Stimulated activated CD4-positive, alpha-beta T cell treated with anti-CD3 and anti-CD28 coated beads, TNF-alpha, amount 100 ng/mL, for 24 hours (primary cell): ENCODE measurements at places on chromosomes 5 and 9.

GRCh38 chr9:26756881-26757280, 135.7 kb downstream of the CAAP1 start:
- DNase-seq = no peak

DNA sequence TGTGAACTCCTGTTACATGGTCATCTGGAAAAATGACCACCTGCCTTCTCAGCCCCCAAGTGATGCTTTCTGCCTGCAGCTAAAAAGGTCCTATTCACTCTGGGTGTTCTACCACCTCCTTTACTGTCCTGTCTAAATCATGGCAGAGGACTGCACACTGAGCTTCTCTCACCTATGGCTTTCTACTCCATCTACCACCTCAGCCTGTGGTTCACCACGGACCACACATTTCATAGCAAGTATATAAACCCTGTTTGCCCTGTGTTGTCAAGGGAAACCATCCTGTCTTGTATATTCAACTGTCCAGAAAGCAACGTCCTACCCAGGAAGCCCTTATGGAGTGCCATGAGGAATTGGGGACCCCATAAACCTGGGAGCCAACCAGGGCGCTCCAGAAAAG, 167.4 kb upstream of the ITGA1 start:
- no peak for DNase-seq

DNA sequence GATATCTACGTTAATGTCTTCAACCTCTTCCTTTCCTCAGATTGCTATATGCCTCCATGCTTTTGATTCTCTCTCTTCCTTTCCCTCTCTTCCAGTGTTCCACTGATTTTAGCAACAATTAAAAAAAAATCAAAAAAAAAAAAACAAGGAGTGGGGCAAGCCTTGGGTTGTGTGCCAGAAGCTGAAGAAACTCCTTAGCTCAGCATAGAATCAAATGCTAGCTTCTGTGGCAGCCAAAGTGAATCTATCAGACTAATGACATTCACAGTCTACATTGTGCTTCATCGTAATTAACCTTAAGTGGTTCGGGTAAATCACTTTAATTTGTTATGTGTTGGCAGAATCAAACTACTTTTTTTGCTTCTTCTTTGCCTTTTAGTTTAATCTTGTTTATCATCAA, 237.3 kb downstream of the TMEM167A start:
- no peak for DNase-seq

DNA sequence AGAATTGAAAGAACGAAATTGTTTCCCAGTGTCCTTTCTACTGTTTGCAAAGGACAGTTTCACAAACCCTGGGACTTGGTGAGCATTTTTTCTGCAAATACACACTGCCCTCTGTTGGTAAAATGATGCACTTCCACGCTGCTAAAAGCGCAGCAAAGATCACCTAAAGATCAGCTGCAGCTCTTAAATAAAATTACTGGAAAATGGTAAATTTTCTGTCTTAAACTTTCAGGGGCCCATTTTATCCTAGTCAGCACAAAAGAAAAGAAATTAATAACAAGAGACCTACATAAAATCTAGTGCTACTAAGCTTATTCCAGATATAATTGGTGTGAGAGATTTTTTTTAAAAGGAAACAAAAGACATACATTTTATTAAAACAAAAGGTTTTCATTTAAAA, 566.0 kb downstream of the CAAP1 start:
- DNase-seq = no peak

DNA sequence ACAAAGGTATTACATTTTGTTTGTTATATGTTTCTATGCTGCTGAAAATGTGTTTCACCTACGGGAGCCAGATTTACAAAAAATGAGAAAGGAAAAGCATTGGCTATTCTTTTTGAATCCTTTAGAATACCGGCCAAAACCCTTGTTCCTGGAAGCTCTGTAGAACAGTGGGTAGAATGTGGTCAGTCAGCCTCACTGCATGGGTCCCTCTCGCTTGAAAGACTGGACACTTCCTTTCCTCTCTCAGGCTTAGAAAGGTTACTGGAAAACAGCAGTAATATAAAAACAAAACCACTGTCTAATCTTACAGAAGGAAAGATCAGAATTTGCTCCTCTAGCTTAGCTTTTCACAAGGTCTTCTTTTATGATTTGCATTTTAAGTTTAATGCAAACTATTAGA, 45.1 kb downstream of the OSTF1 start:
- DNase-seq = no peak

DNA sequence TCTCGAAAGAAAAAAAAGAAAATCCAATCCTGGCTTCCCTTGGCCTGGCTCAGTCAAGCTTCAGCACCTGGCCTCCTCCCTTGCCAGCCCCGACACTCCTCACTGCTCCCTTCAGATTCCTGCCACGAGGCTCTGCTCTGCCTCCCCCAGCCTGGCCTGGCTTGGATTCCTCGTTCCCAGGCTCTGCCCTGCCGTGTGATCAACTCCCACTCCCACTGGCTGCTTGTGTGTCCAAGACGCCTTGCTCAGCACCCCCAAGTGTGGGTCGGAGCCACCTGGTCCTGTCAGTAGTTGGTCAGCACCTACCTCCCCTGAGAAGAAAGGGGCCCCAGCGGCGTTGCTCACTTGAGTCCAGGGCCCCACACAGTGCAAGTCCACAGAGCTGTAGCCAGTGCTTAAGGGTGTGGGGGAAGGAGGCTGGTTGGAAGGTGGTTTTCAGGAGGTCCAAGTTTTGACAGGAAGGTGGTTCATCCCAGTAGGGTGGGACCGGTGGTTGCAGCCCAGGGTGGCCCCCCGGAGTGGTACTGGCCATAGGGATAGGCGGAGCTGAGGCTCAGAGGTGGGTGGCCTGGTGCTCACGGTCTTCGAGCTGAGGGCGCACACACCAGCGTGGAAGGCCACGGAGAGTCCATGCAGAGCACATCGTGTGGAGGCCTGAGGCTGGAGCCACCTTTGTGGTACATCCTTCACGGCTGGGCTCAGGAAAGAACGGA, 46.4 kb downstream of the JADE2 start:
- DNase-seq = no peak

GRCh38 chr5:138910546-138911185, 35.5 kb upstream of the LRRTM2 start:
- DNase-seq = no peak

DNA sequence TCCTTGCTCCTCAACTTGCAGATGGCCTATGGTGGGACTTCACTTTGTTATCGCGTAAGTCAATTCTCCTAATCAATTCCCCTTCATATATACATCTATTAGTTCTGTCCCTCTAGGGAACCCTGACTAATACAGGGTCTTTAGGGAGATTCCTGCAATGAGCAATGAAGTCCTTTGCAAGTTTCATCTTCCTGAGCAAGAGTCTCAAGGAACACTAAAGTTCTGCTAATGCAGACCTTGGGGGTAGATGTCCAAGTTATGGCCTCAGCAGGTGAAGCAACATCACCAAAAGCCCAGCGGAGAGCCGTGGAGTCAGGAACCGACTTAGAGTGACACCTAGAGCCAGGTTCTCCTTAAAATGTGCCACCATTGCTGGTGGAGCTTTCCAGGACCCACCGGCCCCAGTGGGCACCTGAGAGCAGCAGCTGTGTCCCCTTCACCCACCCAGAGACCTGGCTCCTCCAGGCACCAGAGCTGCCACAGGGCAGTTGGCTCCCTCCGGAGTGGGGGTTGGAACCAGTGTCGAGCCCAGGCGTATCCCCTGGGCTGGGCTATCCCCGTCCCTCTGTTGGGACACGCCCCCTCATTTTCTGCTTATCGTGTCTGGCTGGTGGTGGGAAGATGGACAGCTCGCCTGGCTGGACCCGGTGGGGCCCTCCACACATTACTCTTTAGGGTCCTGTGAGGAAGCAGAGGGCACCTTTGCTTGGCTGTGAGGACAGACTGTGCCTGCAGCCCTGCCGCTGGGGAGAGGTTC, 10.9 kb upstream of the FCN1 start:
- no peak for DNase-seq

- no peak for DNase-seq
These were observed 73.6 kb downstream of the ADRB2 start for GRCh38 chr5:148899993-148900392.

GRCh38 chr5:107359033-107359915, 311.5 kb downstream of the EFNA5 start:
- no peak for DNase-seq

DNA sequence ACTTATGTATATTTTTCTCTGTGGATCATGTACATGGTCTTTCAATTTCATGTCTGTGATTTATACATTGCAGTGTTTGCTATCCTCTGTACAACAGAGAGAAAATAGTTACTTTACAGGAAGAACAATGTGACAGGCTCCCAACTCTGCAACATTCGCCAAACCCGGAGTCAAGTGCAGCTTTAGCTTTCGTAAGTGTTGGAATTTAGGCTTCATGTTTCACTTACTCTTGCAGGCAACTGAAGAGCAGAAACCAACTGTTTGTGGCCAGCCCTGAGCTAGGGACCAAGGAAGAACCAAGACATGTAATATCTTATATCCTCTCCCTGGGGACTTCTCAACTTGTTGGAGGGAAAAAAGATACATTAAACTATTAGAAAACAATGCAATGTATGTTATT, 147.9 kb downstream of the C5orf15 start:
- DNase-seq = no peak

- DNase-seq = no peak
These were observed 3.1 kb downstream of the FGD3 start for GRCh38 chr9:92950359-92950955.

- no peak for DNase-seq
These were observed 32.7 kb upstream of the RIC1 start for GRCh38 chr9:5596173-5596572.

- no peak for DNase-seq
These were observed 138.0 kb downstream of the NUDT12 start for GRCh38 chr5:103424453-103425205.
